ENCODE measurements at places on chromosomes 2 and 18.

DNA sequence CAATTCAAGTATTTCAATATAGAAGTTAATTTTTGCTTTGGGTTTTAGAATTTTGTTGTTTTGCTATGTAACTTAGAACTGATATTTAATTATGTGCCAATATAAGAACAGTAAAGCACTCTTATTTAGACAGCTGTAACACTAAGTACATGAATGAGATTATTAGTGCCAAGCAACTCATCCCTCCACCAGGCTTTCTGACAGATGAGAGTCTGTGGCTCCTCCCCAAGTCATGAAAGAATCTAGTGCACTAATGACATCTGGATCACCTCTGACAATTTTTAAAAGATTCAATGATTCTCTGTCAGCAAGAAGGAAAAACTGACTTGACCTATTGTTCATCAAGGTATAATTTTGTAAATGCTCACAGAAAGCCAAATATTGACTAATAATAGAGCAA lies 67.8 kb downstream of the TMEFF2 start:
- DNase-seq: no peak

- no peak for DNase-seq
Observed at GRCh38 chr2:158128168-158128973, 26.7 kb downstream of the UPP2 start.

- no peak for DNase-seq
Observed at GRCh38 chr18:49051311-49051967, 100.7 kb upstream of the SMAD7 start.

GRCh38 chr18:2147476-2148230 lies 423.7 kb downstream of the METTL4 start:
- no peak for DNase-seq

DNA sequence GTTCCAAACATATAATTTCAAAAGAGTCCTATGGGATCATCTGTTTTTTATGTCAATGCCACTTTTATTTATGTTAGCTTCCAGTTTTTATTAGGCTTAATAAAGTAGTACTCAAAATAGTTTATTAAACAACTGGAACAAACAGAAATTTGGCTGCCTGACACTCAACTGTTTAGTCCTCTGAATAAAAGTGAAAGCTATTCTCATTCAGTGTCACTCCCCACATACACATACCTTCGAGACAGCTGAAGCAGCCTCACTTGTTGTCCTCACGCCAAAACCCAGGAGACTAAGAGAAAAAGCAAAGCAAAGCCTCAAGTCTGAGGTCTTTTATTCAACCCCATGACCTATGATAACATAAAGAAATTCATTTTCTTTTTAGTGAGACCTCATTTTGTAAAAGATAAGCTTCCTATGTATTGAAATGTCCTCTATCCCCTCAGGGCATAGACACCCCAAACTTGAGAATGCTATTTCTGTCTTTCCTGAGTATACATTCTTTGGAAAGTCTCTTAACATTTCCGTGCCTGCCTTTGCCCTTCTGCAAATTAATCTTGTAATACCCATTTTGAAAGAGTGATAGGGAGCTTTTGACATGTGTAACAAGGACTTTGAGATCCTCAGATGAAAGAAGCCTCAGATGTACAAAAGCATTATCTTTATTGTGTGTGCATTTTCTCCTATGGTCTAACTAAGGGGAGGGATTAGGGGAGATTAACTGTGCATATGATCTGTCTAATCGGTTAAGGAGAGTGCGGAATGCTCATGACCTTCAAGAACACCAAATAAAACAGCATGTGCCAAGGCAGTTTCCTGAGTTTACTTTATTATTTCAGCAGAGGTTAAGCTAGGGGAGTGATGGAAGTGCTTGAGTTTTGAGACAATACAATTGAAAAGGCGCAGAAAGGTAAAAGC lies 1523.7 kb upstream of the PIK3C3 start:
- DNase-seq: no peak

- no peak for DNase-seq
Observed at GRCh38 chr2:204665207-204665606, 119.9 kb downstream of the PARD3B start.

DNA sequence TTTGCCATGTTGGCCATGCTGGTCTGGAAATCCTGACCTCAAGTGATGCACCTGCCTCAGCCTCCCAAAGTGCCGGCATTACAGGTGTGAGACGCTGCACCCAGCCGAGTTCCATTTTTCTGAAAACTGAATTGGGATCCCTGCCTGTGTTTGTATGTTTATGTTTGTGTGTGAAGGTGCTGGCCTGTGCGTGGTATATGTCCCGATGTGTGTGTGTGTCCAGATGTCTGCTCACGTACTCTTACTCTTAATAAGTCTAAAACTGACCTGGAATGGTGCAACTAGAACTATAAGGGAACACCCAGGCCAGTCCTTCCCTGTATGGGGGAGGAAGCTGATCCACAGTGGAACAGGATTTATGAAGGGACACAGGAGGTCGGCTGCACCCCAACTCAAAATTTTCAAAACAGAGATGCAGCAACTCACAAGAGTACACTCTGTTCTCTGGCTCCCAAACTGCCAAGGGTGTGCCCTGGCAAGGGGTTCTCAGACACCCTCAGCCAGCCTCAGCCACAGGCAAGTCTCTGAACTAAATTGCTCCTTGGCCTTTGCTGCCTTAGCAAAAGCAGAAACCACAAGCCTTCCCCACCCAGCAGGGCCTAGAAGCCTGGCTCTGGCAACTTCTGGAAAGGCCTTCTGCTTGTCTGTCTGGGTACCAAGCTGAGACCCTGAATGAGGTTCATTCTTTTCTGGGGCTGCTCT lies 36.5 kb downstream of the RHOB start:
- DNase-seq: peak; percentile 54

DNA sequence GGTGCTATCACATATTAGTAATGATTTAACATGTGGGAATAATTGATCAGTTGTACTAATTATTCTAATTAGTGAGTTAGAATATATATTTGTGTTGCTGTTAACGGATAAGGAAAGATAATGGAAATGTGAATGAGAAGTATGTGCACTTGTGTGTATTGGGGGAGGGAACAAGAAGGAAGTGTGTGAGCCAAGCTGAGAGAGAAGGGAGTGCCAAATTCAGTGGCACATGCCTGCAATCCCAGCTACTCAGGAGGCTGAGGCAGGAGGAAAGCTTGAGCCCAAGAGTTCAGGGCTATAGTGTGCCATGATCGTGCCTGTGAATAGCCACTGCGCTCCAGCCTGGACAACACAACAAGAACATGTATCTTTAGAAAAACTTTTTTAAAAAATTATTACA lies 9.3 kb downstream of the BARD1 start:
- DNase-seq: no peak

DNA sequence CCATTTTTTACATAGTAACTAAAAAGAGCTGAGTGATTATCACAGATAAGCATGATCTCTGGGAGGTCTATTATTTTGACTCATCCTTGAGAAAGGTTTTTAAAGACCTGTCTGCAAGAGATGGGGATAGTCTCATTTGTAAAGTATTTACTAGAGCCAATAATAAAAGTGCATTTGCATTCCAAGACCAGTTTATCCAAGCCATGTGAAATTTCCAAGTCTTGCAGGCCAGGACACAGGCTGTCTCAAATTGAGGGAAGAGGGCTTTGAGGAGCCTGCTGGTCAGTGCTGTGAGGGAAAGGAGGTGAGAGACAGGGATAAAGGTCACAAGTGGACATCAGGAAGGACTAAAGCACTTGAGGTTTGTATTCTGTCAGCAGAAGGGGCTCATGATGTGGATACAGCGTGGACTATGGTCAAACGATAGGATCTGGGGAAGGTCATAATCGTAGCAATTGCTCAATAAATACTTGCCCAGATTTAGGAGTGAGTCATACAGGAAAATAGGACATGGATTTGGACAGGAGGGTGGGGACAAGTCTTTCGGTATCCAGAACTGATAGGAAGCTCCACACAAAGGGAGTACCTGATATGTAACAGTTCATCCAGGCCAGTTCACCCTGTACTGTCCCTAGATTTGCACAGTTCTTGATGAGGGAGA lies 6.6 kb upstream of the CDH2 start:
- DNase-seq: no peak

- DNase-seq: no peak
Observed at GRCh38 chr2:216108310-216108966, 710 bp upstream of the XRCC5 start.

GRCh38 chr2:152055366-152056108 lies 43.3 kb downstream of the CACNB4 start:
- no peak for DNase-seq

DNA sequence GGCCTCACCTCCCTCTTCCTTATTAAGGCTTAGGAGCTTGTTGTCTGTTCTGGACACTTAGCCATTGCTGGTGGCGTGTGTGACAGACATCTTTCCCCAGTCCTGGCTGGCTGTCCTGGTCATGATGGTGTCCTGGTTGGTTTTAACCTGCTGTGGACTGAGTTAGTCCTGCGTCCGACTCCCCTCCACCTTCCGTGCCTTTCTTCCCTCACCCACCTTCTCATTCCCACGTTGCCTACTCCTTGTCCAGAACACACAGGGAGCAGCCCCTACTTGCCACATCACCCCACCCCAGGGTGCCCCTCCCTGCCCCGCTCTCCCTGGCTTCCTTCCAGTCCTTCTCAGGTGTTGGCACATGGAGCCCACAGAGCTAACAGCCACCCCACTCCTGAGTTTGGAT lies 9.5 kb downstream of the ANO7 start:
- DNase-seq: no peak

DNA sequence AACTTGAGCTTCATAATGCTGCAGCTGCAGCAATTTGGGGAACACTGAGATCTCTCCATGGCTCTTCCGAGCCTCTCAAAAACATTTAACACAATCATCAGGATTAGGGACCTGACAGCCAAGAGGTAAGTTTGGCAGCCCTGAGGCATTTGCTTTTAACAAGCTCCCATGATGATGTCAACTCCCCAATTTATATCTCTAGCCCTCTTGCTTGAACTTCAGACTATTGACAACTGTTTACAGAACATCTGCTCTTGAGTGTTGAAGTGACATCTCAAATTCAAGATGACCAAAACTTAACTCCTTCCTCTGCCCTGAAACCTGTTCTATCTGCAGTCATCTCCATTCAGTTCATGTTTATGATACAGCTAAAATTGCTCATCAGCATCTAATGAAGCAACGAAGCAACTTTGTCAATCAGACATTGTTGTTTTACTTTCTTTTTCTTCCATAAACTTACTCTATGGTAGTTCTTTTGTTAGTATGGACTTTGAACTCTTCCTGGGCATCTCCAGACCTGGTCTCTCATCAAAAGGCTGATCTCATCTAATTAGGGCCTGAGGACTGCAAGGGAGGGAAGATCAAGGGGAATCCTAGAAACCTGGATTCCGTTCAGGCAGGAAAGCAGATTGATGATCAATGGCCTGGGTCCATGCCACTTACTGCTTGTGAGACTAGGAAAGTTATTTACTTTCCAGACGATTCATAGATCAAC lies 48.1 kb downstream of the SEMA4F start:
- DNase-seq: no peak

DNA sequence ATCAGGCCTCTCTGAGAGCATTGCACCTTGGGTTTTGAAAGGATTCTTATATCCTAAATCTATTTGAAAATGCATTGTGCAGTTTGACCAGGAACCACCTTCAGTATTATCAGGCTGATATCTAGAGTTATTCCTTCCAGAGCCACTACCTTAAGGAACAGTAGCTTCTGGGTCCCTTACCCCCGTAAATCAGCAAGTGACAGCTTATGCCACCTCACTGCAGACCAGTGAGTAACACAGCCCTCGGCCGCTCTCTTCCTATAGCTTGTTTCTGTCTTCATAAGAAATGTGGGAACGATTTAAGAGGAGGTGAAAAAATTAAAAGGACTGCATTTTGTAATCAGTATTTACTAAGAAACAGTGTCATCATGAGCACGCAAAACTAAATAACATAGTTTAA lies 584.2 kb downstream of the GALR1 start:
- DNase-seq: no peak

DNA sequence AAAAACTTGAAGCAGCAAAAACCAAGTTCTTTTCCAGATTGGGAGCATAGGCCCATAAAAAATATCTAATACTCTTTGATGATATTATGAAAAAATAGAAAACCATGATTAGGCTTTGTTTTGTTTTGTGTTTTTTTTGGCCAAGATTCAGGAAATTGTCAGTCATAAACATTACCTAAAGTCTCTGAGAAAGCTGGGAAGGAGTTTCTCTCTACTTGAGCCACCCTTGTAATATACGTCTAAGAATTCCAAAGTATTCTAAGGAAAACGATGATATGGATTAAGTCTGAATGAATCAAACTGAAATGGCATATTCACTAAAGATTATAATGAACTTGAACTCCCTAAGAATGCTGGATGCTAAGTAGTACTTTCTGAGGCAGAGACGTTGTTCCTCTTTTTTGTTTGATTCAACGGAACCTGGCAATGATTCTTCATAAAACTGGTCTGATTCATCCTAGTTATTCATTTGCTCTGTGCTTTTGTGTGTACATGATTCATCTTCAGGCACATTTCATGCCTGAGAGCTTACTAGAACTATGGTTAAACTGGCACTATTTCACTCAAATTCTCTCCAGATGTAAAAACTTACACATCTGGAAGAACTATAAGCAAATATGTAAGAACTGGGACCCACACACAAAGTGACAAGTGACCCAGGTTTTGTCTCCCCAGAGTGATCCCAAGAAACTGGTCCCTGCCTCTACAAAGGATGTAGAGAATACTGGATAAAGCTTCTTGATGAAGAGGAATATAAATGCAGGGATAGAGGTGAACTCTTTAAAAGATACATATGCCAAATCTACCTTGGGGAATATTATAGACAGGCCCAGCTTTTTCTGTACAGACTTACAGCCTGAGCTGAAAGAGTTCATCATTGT lies 159.7 kb downstream of the DOCK10 start:
- DNase-seq: no peak

DNA sequence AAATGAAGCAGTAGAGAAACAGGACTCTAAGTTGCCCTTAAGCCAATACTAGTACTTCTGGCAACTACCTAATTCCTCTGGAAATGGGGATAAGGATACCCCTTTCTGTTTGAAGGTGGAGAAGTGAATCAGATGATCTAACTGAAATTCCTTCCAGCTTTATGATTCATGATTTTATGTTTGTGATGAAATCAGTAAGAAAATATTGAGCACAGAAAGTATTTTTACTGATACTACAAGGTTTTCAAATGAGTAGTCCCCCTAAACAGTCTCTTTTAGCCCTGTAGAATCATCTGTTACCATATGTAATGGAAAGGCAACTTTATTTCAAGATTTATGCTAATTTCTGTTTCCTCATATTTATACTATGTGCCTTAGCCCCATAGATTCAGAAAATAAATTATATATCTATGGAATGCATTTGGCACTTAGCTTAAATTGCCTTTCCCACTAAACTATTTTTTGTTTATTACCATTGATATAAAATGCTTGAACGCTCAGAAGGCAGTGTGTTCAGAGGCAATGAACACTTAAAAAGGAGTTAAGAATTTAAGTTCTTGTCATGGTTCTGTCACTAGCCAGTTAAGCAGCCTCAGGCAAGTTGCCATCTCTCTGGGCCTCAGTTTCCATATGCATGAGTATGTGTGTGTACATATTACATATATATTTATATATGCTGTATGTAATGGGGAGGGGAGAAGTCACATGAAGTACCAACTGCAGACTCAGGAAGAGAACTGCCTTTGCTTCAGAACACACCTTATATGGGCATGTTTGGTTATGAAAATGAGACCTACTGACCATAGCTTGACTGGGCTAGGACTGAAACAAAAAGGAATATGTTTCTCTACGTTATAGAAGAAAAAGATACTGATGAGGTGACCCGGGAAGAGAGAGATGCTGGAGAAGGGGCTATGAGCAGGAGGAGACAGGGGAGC lies 97.7 kb downstream of the CDC42EP3 start:
- DNase-seq: no peak
